ENCODE measurements at places on chromosomes 2 and 18.

- no peak for DNase-seq
Measured at GRCh38 chr2:151410485-151410834, 758 bp downstream of the RIF1 start.

DNA sequence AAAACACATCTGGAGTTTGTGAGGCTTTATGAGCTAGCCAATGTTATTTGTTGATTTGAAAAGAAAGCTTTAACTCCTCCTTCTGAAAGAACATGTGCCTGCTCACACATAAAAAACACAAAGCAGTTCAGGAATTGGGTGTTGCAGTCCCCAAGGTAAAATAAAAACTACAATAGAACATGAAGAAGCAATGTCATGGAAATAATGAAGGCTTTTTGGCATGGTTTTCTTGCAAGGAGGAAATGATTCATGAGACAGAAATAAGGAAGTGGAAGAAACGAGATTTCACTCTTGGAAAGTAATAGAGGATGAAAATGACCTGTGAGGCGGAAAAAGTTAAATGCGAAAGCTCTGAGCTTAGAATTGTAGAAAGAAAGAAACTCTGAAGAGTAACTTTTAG lies 81.1 kb downstream of the TRIB2 start:
- DNase-seq = no peak

- peak; percentile 87 for DNase-seq
Measured at GRCh38 chr2:163736433-163737189, 803 bp upstream of the FIGN start.

DNA sequence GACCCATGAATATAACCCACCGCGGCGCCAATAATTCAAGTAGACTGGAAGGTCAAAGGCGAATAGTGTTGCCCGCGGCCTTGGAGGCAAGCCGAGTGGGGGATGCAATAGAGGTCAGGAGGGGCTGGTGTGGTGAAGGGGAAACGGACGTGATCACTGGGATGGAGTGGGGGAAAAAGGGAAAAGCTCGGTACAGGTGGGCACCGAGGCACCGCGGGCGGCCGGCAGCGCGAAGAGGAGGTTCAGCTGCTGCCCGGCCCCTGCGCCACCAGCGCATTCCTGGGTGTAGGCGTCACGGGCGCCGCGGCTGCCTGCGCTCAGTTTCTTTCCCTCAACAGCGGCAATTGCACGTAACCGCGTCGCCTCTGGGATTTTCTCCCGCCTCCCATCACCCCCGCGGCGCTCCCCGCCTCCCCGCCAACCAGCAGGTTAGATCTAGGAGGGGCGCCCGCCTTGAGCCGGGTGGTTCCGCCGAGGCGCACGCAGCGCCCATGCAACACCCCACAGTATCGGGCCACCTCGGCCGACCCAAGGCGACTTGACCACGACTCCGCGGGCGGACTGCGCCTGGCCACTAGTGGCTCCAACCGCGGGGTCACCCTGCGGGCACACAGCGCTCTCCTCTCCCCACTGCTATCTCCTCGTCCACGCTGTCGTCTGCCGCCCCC lies 1.5 kb downstream of the RND3 start:
- peak; percentile 74 for DNase-seq

- no peak for DNase-seq
Measured at GRCh38 chr2:120348737-120349439, 3.0 kb downstream of the INHBB start.

- DNase-seq = no peak
Measured at GRCh38 chr18:32867936-32868335, 95.1 kb upstream of the KLHL14 start.

- DNase-seq = no peak
Measured at GRCh38 chr2:85812094-85812735, 58.4 kb downstream of the ATOH8 start.

DNA sequence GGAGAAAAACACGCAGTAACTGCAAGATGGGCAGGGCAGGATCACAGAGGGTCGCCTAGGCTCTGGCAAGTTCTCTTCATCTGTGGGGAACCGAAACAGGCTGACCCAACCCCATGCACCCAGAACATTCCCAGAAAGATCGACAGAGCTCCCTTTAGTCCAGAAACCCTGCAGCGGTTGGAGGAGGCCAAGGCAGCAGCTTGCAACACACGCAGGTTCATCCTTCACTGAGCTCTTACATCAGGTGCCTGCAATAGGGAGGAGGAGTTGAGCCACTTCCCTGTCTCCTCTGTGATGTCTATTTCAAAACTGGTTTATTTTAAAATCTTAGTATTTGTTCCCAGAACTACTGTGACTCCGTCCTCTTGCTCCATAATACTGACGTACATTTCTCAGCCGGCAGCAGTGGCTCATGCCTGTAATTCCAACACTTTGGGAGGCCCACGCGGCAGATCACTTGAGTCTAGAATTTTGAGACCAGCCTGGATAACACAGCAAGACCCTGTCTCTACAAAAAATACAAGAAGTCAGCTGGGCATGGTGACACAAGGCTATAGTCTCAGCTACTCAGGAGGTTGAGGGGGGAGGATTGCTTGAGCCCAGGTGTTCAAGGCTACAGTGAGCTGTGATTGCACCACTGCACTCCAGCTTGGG lies 11.5 kb upstream of the SLC11A1 start:
- DNase-seq = no peak

GRCh38 chr2:222733846-222734702 lies 62.6 kb downstream of the MOGAT1 start:
- no peak for DNase-seq

DNA sequence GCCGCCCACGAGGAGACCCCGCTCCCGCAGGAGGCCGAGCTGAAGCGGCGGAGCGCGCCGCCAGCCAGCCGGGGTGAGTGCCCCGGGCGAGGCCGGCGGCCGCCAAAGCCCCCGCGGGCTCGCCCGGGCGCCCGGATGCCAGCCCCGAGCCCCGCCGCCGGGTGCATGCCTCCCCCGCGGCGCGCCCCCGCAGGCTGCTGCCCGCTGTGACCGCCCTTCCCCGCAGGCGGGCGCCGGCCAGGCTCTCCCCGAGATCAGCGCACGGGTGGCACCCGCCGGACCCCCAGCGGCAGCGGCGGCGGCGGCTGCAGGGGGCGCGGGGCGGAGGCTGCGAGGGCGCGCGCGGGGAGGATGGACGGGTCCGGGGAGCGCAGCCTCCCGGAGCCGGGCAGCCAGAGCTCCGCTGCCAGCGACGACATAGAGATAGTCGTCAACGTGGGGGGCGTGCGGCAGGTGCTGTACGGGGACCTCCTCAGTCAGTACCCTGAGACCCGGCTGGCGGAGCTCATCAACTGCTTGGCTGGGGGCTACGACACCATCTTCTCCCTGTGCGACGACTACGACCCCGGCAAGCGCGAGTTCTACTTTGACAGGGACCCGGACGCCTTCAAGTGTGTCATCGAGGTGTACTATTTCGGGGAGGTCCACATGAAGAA lies 470 bp downstream of the KCNF1 start:
- DNase-seq = no peak

All from ecto neural progenitor cell (in vitro differentiated cells).